HTR-8/SVneo (cell line): ENCODE measurements at places on chromosomes 13 and 19.

DNA sequence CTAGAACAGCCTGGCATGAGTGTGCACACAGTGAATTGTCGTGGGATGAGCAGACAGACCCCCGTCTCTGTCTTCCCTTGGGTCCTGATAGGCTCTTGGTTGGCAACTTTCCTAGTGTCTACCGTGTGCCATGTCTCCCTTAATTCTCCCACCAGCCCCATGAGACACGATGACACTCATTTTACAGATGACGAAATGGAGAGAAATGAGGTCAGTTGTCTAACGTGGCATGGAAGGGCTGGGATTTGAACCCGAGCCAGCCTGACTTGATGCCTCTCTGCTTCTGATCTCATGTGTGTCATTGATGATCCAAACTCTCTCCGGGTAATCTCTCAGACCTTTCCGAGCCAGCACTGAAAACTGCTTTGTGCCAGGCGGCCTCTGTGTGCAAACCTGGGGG lies 8.4 kb upstream of the KLK14 start:
- DNase-seq = no peak

GRCh38 chr13:37175996-37176395 lies 70.5 kb upstream of the CSNK1A1L start:
- no peak for DNase-seq

DNA sequence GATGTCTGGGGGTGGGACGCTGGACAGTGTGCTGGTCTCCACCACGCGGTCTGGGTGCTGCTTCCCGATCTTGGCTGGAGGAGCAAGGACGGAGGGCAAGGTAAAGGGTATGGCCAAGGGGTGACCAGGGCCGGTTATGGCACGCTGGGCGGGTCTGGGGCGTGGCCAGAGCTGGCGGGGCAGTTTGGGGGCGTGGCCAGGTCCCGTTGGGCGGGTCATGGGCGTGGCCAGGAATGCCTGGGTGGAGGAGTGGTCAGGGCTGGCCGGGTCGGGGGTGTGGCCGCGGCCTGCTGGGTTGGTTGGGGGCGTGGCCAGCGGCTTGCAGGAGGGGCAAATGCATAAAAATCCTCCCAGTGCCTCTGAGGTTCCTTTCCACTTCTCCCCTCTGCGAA lies 19.2 kb downstream of the GPX4 start:
- peak; percentile 67 for DNase-seq

DNA sequence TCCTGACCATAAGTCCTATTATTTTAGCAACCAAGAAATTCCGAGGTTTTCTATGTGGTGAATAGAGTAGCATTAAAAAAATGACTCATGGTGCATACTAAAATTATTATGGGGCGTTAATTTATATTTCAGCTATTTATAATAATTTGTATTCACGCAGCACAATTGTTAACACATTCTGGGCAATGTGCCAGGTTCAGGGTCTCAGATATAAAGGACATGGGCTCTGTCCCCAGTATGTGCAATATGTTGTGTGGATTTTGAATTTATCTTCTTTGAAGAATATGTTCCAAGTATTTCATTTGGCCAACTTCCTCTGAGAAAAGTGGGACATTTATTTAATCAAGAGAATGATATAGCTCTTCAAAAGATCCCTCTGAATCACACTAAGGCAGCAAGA lies 1434.7 kb upstream of the PRR20A start:
- no peak for DNase-seq

- no peak for DNase-seq
Measured at GRCh38 chr13:28010046-28010445, 21.6 kb upstream of the URAD start.

GRCh38 chr19:32642771-32643170 lies 32.2 kb downstream of the ANKRD27 start:
- no peak for DNase-seq

DNA sequence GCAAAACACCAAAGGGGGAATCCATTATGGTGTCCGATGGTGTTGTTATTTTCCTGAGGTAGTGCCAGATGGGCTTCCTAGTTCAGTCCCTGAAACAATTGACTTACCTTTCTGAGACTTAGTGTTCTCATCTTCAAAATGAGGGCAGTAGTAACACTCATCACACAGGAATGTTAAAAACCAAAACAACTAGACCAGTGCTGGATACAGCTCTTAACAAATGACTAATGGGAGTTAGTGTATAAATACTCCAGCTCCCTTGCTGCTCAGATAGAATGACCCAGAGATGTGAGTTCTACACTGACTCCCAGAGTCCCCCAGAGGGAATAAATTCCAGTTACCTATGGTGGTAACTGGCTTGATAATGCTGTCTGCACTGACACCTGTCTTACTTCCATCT lies 49.9 kb downstream of the MBD3L2B start:
- DNase-seq = peak; percentile 21
